ENCODE measurements at places on chromosomes 1 and 21. TPM values are rescaled to one million over a fixed set of nuclear protein-coding genes. Genes with fewer than 3 reads are reported as not detected.

GRCh38 chr1:230575886-230576500 lies 66.3 kb upstream of the COG2 start:
- no peak for DNase-seq

GRCh38 chr1:18009055-18009454 lies 98.5 kb upstream of the IGSF21 start:
- DNase-seq, result no peak

- DNase-seq, result peak; percentile 77
Measured at GRCh38 chr1:4778056-4778455, 123.6 kb downstream of the AJAP1 start.

Gene STMN1
- 38.8 TPM for total RNA-seq

DNA sequence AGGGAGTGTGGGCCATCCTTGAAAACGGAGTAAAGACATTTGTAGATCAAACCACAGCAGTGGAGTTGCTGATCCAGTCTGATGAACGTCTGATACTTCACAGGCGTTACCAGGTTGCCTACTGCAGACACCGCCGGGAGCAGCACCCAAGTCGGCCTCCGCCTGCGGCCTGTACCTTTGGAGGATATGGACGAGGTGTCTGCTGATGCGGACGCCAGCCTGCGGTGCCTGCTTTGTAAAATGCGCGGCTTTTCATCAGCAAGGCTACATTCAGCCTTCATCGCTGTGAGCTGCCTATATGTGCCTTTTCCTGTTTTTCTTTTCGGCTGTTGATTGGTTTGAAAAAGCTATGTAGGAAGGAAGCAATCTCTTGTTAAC lies 16.0 kb downstream of the SLX9 start:
- DNase-seq, result no peak

GRCh38 chr1:236389253-236389652 lies 4.8 kb upstream of the EDARADD start:
- DNase-seq, result no peak

GRCh38 chr21:34524646-34525601 lies 12.9 kb upstream of the KCNE1 start:
- DNase-seq, result peak; percentile 35

GRCh38 chr1:68454534-68454933 lies 4.8 kb upstream of the RPE65 start:
- no peak for DNase-seq

Gene ZNF281
- total RNA-seq, result 24.8 TPM

GRCh38 chr1:222521299-222522104 lies 26.4 kb downstream of the HHIPL2 start:
- no peak for DNase-seq

Gene NPL
- 116 TPM for total RNA-seq

Gene KRTAP10-8
- not detected for total RNA-seq

- no peak for DNase-seq
Measured at GRCh38 chr1:114479134-114479533, 31.9 kb downstream of the TRIM33 start.

- no peak for DNase-seq
Measured at GRCh38 chr1:45411510-45411899, 71.3 kb upstream of the MUTYH start.

DNA sequence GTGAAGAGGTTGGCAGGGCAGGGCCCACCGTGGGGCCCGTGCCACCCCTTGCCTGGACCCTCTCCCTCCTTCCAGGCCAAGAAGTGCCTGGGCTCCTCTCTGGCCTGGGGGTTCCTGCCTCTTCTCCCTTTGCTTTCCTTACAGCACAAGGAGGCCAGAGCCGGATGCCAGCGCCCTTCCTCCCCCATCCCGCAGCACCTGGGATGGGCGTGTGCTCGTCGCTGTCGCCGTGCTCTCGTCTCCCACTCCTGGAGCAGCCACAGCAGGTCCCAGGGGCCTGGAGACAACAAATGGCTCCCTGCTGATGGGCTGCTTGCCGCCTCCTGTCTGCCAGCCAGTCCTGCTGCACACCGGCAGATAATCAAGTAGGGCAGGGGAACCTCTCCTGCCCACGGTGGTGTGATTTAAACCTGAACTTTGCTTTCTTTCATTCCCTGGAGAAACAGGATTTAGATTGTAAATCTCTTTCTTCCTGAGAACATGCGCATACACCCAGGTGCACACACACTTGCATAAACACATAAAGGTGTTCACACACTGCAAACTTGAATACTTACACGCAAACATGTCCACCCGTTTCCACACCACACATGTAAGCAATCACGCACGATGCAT lies 50.8 kb upstream of the POU3F1 start:
- DNase-seq, result no peak

DNA sequence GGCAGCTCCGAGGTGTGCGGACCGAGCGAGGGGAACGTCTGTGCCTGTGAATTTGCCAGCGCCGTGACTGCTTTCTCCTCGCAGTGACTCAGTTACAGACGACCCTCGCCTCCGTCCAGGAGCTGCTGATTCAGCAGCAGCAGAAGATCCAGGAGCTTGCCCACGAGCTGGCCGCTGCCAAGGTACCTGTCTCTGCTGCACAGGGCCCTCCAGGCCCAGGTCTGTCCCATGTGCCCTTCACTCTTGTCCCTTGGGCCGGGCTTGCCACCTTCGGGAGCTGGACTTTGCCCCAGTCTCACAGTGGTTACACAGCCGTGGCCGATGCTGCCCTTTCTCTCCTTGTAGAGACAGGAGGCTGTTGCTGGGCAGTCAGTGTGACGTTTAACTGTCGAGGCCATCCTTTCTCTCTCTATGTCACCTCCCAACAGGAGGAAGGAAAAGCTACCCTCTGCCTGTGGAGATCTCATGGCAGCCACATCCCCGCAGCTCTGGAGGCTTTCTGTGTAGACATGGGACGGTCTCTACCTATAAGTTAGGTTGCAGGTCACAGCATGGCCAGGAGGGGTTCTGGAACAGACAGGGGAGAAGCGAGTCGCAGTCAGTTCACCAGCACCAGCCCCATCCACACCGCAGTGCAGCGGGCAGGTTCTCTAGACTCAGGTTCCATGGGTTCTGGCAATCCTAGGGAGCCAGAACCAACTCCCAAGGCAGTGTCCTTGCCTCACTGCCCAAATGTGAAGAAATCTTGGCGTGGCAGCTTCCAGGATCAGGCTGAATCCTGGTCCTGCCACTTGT lies 149.7 kb downstream of the PEX14 start:
- no peak for DNase-seq

DNA sequence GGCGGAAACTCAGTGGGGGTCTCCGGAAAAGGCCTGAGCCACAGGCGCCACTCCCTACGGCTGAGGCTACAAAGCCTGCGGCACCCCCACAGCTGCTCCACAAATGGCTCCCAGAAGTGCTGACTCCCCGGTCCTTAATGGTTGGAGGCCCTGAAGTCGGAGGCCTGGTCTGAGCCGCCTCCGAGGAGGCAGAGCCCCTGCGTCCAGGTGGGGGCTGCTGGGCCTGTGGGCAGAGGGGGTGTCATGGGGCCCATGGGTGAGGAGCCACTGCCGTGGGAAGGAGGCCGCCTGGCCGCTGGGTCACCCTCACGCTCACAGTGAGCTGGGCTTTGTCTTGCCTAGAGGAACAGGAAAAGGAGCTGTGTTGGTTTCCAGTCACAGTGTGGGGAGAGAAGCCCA lies 12.4 kb upstream of the COL18A1 start:
- peak; percentile 10 for DNase-seq

All from lung (tissue), 17 donors.